Skin of body (tissue), 3 donors: ENCODE measurements at places on chromosomes 12 and 14. TPM values are rescaled to one million over a fixed set of nuclear protein-coding genes. Genes with fewer than 3 reads are reported as not detected.

- DNase-seq = peak; percentile 86
These were observed 108.7 kb upstream of the CCND2 start for GRCh38 chr12:4164559-4165558.

DNA sequence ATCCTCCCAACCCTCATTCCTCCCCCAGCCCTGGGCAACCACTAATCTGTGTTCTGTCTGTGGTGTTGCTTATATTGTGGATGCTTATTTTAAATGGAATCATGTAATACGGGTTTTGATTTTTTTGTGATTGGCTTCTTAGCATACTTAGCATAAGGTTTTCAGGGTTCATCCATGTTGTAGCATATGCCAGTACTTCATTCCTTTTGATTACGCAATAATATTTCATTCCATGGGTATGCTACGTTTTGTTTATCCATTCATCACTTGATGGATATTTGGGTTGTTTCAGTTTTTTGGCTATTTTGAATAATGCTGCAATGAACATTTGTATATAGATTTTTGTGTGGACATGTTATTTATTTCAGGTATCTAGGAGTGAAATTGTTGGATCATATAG, 82.9 kb downstream of the TSPAN9 start:
- no peak for DNase-seq

GRCh38 chr14:49893309-49894213, 679 bp downstream of the ARF6 start:
- DNase-seq = no peak

PLEKHG7 gene
- not detected for total RNA-seq

PTHLH gene
- 4.6 TPM for total RNA-seq
